ENCODE measurements at places on chromosomes 12 and 14.

DNA sequence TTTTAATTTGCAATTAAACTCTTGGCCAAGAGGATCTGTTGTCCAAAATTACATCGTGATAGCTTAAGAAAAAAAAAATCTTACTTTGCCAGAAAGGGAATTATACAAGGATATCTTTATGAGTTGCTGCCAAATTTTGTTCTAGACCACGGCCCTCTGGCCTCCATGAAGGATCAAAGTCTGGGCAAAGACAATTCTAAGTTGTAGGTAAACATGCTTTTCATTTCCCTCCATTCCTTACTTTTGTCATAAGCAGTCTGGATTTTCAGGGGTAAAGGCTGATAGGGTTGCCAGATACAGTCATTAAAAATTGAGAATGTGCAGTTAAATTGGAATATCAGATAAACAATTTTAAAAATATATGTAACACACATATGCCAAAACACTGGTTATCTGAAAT, 135.1 kb downstream of the MON2 start:
- no peak for DNase-seq

GRCh38 chr12:105107171-105107493, 399 bp upstream of the WASHC4 start:
- no peak for DNase-seq

- no peak for DNase-seq
Observed at GRCh38 chr12:76449016-76449415, 100.8 kb upstream of the BBS10 start.

DNA sequence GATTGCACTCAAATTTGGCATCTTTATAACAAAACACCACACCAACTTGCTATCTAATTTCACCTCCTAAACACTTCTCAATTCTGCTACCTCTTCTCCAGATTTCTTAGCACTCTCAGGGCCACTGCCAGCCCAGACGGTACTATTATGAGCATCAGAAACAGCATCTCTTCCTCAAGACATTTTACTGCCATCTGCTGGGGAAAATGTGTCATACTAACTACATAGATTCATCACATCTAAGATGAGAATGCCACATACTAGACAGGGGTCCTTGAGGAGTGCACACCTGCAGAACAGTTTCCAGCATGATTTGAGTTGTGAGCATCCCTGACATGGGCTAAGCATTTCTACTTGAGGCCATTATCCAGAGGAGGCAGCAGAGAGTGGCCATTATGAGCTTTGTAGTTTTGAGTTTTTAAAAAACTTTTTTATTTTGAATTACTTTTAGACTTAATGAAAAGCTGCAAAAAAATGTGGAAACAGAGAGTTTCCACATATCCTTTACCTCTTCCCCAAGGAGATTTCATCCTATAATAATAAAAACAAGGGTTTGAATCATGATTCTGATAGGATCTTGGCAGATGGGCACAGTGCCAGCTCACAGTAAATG, 15.1 kb upstream of the GRIP1 start:
- peak; percentile 51 for DNase-seq

DNA sequence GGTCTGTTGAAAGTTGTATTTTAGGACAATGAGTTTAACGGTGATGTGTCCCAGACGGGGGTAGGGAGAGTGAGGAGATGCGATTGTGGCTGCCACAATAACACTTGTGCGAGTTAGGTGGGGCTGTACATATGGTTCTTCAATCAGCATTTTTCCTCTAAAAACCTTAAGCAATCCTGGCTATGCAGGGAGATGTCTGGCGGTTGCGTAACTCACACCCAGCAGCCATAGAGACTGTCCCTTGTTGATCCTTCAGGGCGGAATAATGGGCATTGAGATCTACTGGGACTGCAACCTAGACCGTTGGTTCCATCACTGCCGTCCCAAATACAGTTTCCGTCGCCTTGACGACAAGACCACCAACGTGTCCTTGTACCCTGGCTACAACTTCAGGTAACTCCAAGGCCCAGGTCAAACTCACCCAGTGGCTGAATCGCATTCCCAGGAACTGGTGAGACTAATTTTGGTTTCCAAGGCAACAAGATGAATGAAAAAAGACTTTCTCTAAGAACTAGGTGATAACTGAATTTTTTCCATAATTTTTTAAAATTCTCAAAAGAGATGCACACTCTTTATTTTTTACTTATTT, 34.6 kb downstream of the P2RX7 start:
- DNase-seq: no peak

DNA sequence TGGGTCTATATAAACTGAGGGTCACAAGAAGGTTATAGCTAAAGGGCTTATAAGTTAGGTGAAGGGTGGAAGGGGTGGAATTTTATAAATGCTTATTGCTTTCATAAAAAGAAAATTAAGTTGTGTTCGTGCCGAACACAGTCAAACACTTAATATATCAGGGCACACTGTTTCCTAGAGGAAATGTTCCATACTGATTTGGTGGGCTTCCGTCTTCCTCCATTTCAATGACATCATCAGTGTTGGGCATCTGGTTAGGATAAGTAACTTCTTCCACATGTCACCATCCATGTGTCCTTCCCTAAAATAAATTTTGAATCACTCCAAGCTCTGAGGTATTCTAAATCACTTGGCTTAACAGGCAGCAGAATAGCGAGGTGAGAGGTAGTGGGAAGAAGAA, 466.4 kb downstream of the MED13L start:
- DNase-seq: no peak

DNA sequence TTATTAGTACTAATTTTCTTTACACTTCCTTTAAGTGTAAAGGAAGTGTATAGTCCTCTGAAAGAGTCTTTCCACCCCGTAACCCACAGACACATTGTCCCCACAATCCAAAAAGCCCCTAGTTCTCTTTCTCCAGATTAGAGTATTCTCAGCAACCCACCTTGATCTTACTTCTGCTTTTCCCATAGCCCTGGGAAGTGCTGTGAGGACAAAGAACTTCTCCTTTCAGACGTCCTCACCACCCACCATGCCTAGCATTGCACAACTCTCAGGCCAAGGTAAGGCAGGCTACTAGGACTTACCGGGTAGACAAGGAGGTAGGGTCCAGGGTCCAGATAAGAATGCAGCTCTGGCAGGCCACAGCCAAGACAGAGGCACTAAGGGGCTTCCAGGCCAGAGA, 7.4 kb downstream of the AAAS start:
- DNase-seq: no peak

- DNase-seq: no peak
Observed at GRCh38 chr12:12646483-12647072, 34.9 kb downstream of the CREBL2 start.

DNA sequence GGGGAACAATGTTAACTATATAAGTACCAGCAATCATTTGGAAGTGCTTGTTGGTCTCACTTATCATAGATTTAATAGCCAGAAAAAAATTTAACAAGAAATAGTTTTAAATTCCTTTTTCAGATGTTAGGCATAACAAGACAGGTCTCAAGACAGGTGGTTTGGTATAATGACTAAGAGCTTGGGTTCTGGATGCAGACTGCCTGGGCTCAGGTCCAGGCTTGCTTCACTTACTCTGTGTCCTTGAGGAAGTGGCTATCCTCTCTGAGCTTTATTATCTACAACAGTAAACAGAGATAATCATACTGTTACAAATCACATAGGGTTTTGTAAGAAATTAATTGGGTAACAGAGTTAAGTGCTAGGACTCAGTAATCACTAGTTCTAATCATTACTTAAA, 338.0 kb upstream of the FLRT2 start:
- DNase-seq: no peak

GRCh38 chr14:79369359-79370332, 841.7 kb downstream of the DIO2 start:
- DNase-seq: peak; percentile 4

DNA sequence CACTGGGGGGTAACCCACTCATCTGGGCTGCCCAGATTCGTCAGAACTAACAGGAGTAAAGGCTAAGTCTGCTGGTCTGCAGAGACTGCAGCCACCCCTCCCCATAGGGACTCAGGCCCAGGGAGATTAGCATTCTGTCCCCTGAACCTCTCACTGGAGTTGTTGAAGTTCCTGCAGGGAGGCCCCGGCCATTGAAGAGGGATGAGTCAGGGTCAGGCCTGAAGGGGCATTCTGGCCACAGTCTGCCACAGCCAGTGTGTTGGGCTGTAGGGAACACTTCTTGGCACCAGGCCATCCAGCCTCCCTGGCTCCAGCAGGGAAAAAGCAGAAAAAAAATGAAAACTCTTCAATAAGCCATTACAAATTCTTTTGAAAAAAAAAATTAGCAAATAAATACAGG, 35.3 kb downstream of the KLRK1 start:
- DNase-seq: no peak

- no peak for DNase-seq
Observed at GRCh38 chr12:108973629-108974152, 47.2 kb downstream of the SVOP start.

GRCh38 chr12:70920251-70920851, at the start of gene PTPRR:
TSS of gene PTPRR (minus strand) at chr12:70920738. CDS start at chr12:70920390, 348 bp downstream.
- no peak for DNase-seq

GRCh38 chr12:94080341-94081009, 67.9 kb upstream of the PLXNC1 start:
- DNase-seq: no peak

DNA sequence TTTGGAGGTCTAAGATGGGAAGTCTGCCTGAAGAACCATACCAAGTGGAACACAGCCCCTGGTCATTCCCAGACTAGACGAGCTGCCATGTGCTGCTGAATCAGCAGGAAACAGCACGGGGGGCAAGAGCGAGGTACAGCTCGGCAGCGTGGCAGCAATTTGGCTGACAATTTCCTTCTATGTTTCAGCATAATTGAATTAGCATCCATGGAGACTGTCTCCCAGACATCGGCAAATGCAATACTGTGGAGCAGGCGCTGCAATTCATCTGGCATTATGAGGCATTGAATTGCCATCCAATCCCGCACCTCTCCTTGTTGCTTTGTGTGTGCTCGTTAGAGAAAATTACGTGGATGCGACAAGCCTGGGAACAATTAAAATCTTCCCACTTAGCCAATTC, 46.0 kb upstream of the CCDC60 start:
- no peak for DNase-seq

DNA sequence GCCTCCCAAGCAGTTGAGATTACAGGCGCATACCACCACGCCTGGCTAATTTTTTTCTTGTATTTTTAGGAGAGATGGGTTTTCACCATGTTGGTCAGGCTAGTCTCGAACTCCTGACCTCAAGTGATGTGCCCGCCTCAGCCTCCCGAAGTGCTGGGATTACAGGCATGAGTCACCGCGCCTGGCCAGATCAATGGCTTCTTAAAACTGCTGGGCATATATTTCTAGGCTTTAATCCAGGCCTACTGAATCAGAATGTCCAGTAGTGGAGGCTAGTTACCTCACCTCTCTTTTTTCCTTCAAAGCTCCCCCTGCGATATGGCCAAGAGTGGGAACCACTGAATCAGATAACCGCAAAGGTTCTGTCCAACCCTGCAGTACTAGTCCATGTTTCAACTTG, 17.1 kb downstream of the POU6F1 start:
- no peak for DNase-seq

GRCh38 chr14:105378199-105378598, 20.1 kb upstream of the TEX22 start:
- no peak for DNase-seq

DNA sequence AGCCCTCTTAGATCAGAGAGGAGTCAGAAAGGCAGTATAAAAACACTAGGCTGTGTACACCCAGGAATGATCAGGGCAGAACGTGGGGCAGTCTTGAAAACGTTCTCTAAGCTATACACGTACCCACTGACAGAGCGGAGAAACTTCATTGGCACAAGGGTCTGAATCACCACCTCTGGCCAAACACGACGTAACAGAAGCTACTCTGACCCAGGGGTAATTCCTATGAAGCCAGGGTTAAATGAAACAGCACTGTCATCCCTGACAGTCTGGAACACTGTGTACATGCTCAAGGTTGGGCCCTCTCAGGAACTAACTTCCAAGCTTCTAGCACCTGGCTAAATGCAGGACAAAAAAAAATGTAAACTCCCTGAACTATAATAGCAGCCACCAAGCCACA, 38.4 kb downstream of the PARP11 start:
- DNase-seq: no peak

DNA sequence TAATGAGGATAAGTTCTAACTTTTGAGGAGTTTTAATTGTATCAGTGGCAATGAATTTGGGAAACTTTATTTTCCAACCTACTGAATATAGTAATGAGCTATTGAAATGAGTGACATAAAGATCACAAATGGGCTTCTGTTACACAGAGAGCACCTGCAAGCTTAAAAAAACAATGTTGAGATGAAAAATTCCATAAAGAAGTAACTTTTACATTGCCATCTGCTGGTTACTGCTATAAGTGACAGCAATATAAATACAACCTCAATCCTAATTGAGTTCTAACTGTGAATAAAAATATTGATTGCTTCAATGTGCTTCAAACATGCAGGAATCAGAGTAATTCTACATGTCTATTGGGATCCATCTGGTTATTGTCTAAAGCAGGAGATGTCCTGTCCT, 14.2 kb downstream of the WIF1 start:
- DNase-seq: no peak

- DNase-seq: no peak
Observed at GRCh38 chr14:92880851-92881250, 42.1 kb upstream of the CHGA start.

- no peak for DNase-seq
Observed at GRCh38 chr12:108750526-108750925, 19.2 kb upstream of the CORO1C start.

DNA sequence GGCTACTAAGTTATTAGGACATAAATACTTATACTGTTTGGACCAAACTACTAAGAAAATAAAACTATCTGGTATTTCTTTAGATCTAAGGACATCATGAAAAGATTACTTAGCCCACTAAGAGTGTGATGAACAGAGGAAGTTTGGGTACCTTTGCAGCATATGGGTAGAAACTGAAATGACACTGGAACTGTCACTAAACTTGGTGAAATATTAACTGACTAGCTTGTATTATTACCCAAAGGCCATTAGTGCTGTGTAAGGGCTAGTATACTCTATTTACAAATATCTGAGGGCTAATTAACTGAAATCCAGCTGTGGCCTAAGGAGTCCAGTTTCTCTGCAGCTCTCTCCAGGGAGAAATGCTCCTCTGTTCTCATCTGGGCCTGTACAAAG, 45.5 kb downstream of the PAWR start:
- no peak for DNase-seq

DNA sequence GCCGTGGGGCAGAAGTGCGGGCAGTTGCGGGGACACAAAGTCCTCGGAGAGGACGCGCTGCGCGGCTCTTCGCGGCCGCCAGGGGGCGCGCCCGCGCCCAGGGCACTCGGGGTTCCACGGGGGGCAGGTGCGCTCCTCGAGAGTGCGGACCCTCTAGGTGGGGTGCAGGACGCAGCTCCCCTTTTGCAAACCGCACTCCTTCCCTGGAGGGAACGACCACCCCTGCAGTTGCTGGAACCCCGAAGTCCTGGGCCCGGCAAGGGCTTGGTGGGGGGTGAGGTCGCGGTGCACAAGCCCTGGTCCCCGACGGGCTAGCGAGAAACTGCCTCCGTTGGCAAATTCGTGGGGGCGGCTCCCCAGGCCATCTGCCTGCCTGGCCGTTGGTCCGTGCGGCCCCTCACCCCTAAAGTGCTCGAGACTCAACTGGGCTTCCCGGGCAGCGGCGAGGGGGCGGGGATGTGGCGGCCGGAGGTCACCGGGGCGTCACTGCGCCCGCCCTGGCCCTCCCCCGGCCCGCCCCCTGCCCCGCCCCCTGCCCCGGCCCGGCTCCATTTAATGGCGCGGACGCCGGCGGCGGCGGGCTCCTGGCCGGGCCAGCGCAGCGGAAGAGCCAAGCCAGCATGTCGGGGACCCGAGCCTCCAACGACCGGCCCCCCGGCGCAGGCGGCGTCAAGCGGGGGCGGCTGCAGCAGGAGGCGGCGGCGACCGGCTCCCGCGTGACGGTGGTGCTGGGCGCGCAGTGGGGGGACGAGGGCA, at the start of gene ADSS1:
ADSS1 (plus strand) TSS at position 579 of the 756 bp plus-strand sequence; CDS start at position 621, 42 bp downstream.
- peak; percentile 7 for DNase-seq
